ENCODE measurements at places on chromosomes 3 and 15.

DNA sequence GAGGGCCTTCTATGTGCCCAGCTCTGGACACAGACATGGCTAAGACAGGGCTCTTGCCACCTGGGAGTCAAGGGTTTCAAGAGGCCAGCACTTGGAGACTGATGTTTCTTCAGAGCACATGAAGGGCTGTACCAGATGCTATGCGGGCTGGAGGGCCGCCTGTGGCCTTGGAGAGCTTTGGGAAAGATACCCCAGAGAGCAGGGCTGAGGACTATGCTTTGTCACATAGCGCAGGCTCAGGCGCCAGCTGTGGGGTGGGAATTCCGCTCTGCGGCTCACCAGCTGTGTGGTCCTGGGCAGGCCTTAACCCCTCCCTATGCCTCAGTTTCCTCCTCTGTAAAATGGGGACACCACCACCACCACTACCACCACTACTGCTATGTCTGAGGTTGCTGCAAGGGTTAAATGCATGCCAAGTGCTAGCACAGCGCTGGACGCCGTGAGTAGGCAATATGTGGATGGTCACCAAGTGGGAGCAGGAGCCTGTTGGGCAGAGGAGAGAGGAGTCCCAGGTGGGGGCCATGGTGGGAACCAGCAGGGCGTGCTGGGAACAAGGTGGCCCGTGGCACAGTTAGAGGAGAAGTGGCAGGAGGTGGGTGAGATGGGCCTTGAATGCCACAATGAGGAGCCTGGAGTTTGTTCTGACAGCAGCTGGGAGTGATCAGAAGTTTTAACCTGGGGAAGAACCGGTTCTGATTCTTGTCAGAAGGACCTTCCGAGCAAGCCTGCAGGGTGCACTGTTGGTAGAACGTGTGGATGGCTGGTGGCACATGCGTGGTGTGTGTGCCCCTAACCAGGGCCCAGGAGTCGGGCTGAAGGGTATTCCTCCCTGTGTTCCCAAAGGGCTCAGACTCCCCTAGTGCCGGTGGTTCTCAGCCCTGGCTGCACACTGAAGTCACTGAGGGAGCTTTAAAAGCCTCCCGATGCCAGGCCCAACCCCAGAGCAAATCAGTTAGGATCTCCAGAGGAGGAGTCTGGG, 41.7 kb downstream of the FEM1B start:
- DNase-seq: no peak

DNA sequence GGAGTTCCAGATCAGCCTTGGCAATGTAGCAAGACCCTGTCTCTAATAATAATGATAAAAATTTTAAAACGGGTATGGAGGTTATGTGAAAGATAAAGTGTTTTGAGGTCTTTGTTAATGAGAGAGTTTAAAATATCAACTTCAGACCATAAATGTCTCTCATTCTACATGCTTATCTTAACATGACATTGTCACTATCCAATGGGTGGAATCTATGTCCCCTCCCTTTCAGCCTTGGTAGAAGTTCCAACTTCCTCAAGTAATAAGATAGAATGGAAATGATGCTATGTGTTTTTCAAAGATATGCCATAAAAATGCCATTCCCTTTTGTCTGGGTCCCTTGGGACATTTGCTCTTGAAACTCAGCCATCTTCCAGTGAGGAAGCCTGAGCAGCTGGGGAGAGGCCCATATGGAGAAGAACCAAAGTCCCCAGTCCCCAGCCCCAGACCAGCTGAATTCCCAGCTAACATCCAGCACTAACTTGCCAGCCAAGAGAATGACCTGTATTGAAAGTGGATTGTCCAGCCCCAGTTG, 17.0 kb downstream of the RPSA start:
- DNase-seq: no peak

DNA sequence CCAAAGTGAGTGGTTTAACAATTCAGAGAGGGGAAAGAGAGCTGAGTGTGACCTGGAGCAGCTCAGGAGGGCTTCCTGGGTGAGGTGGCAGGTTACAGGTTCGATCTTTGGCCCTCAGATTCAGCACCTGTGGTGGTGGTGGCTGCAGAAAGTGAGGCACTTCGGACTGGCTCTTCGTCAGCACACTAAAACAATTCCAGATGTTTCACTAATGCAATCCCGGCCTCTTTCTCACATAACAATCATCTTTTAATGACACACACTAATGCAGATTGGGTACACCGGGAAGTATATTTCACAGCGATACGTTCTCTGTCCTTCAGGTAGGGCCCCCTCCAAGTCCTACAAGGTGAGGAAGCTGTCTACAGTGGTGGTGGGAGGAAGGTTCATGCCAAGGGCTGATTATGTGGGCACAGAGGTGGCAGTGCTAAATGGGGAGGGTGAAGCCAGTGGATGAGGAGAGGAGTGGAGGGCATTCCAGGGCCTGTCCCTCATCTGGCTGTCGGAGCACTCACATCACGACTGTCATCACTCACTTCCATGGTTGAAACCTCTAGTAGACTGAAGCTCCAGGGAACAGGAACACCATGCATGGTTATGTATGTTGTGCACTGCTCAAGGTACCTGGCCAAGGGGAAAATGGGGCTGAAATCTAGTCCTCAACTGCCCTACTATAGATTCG, 171.1 kb downstream of the RAB11A start:
- no peak for DNase-seq

GRCh38 chr3:32413845-32414521, 22.3 kb downstream of the CMTM7 start:
- no peak for DNase-seq

GRCh38 chr3:24843955-24844354, 349.3 kb upstream of the THRB start:
- no peak for DNase-seq

DNA sequence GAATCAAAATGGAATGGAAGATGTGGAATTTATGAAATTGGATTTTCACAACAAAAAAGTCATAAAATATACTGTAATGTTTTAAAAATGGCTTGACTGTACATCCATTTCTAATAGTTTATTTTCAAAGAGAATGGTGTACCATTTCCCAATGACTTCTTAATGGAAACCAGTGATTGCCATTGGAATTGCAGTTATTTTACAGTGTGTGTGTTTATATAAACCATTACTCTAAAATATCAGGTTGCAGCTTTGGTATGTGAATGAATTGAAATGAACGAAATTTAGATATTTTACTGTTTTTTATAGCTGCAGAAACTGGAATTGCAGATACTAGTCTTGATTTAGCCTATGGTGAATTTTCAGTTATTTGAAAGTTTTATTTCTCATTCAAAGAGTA, 165.6 kb downstream of the UBE2E2 start:
- DNase-seq: peak; percentile 5

- no peak for DNase-seq
Observed at GRCh38 chr3:33557279-33557678, 117.1 kb upstream of the UBP1 start.

GRCh38 chr15:81264072-81264857, 59.7 kb downstream of the STARD5 start:
- no peak for DNase-seq

DNA sequence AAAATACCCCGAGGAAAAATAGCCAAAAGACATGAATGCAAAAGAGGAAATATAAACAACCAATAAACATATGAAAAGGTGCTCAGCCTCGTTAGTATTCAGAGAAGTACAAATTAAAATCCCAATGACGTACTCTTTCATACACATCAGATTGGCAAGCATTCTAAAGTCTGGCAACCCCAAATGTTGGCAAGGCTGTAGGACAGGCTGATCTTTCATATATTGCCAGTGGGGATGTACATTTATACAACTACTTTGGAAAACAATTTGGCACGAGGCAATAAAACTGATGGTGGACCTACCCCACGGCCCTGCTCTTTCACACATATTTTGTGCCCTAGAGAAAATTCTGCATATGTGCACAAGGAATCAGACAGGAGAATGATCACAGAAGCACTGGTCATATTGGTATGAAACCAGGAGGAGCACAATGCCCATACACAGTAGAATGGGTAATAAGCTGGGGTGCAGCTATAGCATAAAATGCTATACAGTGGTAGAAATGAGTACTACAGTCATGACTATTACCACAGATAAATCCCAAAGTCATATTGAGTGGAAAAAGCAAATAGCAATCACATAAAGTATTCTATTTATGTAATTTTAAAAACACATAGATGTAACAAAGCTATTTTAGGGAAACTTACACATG, 176.0 kb upstream of the SLC24A5 start:
- DNase-seq: no peak

- no peak for DNase-seq
Observed at GRCh38 chr15:36912311-36912712, 188.0 kb downstream of the MEIS2 start.

- DNase-seq: no peak
Observed at GRCh38 chr15:85826756-85827515, 32.2 kb upstream of the KLHL25 start.

DNA sequence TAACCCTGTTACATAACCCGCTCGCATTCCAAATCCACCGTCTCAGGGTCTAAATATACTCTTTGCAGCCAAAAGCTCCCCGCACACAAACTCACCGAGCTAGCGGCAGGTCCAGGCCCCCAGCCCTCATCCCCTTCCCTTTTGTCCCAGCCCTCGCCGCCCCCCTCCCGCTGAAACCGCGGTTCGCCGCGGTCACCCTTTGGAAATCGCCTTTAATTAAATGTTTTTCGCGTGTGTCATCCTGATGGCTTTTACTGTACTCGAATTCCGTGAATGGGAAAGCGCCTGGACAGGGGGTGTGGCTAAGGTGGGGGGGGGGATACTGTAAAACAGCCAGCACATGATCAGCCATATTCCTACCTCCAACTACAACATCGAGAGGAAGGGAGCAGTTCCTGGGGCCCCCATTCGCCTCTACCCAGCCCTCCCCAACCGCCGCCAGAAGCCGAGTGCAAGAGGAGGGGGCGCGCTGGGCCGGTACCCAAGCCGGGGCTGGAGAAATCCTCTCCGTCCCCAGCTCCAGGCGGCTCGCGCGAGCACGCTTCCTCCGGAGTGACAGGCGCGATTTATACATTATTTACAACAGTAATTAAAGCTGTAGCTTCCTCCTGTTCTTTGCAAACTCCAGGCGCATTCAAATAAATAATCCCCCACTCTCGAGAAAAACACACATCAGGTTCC, 1.7 kb downstream of the RORA start:
- DNase-seq: peak; percentile 54

GRCh38 chr15:31974154-31974794, 56.0 kb upstream of the CHRNA7 start:
- no peak for DNase-seq

- DNase-seq: no peak
Observed at GRCh38 chr3:56706629-56707028, 23.6 kb upstream of the TASOR start.

- DNase-seq: no peak
Observed at GRCh38 chr15:92633418-92633817, 22.2 kb downstream of the FAM174B start.

DNA sequence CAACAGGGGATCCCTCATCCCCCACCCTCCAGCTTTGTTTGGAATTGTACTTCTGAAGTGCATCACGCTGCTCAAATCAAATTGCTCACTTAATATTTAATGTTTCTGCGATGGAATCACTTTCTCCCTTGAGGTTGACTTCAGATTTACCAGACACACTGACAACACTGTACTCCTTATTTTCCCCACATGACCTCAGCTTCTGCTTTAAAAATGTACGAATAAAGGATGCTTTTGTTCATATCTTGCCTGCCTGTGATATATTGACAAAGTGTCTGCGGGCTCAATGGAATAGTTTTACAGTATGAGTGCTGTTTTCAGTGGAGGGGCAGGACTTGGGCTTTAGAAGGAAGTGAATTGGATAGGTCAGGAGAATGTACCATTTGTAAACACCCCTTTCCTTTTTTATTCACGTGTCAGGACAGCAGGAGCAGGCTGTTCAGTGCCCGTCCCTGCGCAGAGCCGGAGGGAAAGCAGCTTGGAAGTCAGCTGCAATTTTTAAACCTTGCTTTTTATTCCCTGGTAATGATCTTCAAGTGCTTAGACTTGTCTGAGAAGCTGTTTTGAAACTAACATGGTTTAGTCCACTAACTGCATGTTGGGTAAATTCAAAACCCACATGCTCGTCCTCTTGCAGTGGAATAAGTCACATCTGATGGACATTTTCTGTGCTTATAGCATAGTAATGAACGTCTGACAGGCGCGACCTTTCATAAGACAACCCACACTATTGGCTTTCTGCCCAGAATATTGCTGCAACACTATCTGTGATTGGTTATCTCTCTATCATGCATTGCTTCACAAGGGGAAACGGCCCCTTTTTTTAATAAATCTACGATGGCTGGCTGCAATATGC, 29.9 kb downstream of the MBNL1 start:
- DNase-seq: peak; percentile 90

- DNase-seq: no peak
Observed at GRCh38 chr3:155963570-155963969, 93.1 kb downstream of the GMPS start.

Data from stromal cell of bone marrow (primary cell).